ENCODE measurements at places on chromosomes 16 and 17.
A peak's percentile ranks its signal among the peaks of the same experiment; 100 is the strongest.

- DNase-seq, result no peak
These were observed 312.8 kb downstream of the FOXL1 start for GRCh38 chr16:86891121-86891520.

- DNase-seq, result no peak
These were observed 179.3 kb upstream of the CIBAR2 start for GRCh38 chr16:85291302-85292148.

DNA sequence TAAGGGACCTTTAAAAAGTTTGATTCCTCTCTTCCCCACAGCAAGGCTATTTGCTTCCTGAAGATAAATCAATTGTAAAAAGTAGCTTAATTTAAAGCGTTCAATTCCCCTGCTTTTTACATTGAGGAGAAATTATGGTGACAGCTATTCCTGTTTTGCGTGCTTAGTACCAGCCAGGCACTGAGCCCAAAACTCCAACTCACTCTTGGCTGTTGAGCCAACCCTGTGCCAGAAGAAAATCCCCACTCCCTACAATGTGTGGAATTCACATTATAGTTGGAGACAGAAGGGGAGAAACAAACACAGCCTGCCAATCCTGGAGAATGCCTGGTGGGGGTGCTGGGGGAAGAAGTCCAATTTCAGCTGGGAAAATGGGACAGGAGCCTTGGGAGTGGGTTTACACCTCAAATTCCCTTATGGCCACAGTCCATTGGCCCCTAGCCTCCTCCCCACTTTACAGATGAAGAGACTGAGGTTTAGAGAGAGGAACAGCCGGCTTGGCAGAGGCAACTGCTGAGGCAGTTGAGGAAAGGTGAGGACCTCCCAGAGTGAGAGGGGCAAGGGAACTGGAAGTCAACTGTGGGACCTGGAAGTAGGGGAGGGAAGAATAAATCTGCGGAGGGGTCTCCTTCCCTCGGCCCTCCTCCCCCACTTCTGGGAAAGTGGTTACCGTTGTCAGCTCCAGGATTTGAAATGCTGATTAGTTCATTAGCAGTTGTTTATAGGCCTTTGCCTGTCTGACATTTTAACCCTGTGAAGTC is 26.1 kb downstream of the CDH1 start:
- DNase-seq, result no peak

DNA sequence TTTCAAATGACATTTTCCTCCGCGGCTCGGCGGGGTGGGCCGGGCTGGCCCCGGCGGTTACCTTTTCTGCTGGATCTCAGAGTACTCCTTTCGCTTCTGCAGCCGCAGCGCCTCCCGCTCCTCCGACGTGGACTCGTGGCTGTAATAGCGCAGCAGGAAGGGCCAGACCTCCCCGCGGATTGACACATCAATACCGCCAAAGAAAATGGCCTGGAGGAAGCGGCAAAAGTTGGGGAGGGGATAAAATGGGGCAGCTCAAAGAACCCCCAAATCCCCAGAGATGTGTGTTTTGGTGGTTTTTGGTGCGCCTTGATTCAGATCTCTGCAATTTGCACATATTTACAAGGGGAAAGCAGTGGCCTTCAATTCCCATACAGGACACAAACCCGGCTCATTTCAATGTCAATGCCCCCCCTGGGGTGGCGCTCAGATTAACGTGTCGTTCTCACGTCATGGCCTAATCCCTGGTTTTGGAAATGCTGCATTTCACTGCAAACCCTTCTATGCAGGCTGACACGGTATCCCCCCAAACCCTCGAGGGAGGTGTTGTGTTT is 85.9 kb downstream of the TBC1D16 start:
- DNase-seq, result no peak

GRCh38 chr17:7440113-7440833 is 961 bp downstream of the FGF11 start:
- DNase-seq, result peak; percentile 75

DNA sequence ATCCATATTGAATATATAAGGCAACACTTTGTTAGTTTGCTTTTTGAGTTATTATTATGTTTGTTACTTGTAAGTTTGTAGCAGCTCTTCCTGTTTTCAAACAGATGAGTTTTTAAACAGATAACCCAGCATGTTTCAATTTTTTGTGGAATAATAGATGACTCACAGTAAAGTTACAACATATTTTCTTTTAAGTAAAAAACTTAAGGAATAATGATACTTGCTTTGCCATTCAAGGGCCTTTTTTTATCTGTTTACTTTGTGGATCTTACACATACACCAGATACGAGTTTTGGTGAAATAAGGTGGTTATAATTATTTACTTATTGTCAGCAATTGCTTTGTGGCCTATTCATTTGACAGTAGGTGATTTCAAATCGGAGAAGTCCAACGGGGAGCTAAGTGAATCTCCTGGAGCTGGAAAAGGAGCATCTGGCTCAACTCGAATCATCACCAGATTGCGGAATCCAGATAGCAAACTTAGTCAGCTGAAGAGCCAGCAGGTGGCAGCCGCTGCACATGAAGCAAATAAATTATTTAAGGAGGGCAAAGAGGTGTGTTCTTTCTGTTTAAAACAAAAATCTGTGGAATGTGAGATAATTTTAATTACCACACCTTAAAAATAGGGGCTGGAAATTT is 66.3 kb downstream of the BPTF start:
- peak; percentile 1 for DNase-seq

GRCh38 chr17:19000531-19001325 is 3.8 kb downstream of the FAM83G start:
- no peak for DNase-seq

DNA sequence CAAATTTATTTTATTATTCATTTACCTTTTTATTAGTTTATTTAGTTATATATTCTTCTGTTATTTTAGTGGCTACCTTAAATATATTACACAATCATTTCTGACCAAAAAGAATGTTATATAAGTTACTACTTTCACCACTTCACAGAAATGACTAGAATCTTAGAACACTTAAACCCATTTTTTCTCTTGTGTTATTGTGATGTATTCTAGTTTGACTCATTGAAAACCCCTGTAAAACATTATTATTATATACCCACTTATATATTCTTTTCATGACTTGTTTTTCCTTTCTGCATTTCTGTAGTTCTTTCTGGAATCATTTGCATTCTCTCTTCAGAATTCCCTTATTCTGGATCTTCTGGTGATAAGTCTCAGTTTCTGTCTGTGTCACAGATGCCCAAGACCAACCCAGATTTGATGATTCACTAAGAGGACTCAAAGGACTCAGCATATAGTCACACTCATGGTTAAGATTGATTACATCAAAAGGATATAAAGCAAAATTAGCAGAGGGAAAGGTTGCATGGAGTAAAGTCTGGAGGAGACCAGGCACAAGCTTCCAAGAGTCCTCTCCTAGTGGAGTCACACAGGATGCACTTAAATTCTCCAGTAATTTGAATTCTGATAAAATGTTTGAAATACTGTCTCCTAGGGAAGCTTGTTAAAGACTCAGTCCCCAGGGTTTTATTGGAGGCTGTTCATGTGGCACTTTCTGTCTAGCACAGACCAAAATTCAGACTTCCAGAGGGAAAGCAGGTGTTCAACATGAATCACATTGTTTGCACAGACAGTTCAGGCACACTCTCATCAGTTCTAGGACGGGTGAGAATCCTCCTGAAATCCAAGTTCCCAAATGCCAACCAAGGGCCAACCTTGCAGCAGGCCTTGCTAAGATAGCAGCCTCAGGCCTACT is 7.7 kb downstream of the GINS3 start:
- DNase-seq, result no peak

GRCh38 chr16:87697792-87698191 is 68.0 kb downstream of the KLHDC4 start:
- DNase-seq, result no peak

DNA sequence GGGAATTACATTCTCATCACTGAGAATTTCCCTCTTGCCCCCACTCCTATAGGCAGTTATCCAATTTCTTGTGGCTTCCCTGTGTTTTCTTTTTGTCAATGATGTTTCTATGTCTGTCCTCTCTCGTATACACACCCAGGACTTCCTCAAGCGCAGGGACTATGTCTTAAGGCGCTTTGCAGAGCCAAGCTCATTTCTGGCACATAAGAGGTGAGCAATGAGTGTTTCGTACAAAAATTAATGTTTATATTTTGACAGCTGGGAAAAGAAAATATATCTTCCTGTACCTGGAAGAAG is 947 bp downstream of the DDX42 start:
- no peak for DNase-seq

Data from NCI-H1105 treated with DMSO at 0.1 percent for 48 hours (cell line).